ENCODE measurements at places on chromosomes 1 and 21. TPM values are rescaled to one million over a fixed set of nuclear protein-coding genes. Genes with fewer than 3 reads are reported as not detected.

The CD48 gene
- total RNA-seq, result not detected

The DAB1 gene
- 14.0 TPM for total RNA-seq

The FAM110D gene
- 1.2 TPM for total RNA-seq

The PTPRF gene
- total RNA-seq, result 125 TPM

The LAX1 gene
- not detected for total RNA-seq

The SH3BGR gene
- 2.3 TPM for total RNA-seq

The CD1B gene
- not detected for total RNA-seq

The SYT2 gene
- 2.6 TPM for total RNA-seq

The LCE6A gene
- not detected for total RNA-seq

The MIB2 gene
- 105 TPM for total RNA-seq

The KCND3 gene
- total RNA-seq, result 0.61 TPM

The KDF1 gene
- not detected for total RNA-seq

Data from neural crest cell (in vitro differentiated cells).